CD4-positive, alpha-beta T cell treated with Interleukin-1 beta for 1 hour (primary cell): ENCODE measurements at places on chromosomes 13 and 19.

DNA sequence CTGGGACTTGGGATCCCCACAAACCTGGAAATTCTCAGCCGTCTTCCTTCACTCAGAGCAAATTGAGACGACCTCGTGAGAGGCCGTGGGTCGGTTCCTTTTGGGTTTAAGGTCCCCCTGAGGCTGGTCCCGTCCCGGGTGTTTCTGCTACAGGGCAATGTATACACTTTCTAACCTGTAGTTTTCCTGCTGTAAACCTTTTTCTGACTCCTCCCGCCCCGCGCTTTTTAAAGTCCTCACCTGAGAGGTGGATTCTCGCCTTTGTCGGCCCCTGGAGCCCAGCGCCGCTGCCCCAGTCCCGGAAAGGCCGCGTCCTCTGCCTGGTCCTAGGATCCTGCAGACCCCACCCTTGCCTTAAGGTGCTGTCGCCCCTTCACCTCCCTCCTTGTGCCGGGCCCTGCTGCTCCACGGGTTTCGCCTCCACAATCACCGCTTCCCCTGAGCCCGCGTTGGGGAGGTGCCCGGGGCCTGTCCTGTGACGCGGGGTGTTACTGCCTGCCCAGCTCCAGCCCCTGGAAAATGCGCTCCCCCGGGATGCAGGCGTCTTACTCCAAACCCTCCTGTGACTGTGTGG, 391 bp downstream of the ZNF761 start:
- no peak for DNase-seq

GRCh38 chr13:44048326-44048725, 168.6 kb downstream of the LACC1 start:
- no peak for DNase-seq

DNA sequence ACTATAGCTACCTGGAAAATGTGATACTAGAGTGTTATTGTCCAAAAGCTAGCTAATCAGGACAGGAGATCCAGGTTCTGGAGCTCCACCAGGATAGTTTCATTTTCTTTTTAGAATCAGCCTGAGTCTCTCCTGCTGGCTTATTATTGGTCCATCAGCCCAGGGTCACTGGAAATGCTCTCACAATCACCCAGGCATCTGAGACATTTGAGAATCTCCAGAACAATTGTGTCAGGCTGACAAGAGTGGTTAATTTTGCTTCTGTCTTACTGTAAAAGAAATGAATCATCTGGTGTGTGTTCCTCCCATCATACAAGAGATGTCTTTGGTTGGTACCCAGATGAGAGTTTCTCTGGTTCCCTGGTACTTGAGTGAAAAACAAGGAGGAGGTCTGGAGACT, 43.6 kb upstream of the ZNF681 start:
- DNase-seq: peak; percentile 18

DNA sequence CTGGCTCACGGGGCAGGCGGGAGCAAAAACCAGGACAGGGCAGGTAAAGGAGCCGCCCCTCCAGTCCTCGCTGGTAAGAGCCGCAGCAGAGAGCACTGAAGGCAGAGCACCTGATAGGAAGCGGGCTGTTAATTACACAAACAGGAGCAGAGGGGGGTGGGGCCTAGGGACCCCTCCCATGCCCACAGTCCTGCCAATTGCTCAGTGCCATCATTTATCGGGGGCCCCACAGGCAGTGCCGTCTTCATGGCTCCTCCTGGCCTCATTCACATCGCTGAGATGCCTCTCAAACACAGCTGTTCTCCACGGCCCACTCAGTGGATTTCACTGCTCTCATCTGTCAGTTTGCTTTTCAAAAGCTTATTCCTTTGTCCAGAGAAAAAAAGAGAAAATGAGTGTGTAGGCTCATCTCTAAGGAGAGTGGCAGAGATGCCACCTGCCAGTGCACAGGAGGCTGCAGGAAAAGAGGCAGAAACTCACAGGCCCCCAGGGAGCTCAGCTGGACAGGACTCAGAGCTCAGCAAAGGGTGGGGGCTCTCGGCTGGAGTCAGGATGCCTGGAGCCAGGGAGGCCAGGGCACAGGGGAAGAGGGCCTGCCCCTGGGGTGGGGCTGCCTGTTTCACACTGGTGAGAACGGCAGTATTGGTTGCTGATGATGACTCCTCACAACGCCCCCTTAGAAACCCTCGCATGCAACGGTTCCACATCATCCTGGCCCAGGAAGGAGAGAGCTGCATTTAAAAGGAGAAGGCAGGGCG, 174.6 kb downstream of the COL4A1 start:
- no peak for DNase-seq

DNA sequence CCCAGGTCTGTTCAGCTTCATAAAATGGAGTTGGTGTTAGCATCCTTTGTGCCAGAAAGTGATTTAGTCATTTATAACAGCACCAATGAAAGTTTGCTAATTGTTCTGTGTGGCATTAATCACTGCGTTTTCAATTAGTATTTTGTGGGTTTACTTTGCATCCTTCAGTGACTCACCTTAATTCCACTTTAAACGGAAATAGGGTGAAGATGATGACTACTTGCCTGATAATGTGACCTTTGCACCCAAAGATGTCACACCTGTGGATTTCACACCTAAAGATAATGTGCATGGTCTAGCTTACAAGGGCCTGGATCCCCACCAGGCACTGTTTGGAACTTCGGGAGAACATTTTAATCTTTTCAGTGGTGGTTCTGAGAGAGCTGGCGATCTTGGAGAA, 15.0 kb downstream of the GPATCH1 start:
- no peak for DNase-seq

DNA sequence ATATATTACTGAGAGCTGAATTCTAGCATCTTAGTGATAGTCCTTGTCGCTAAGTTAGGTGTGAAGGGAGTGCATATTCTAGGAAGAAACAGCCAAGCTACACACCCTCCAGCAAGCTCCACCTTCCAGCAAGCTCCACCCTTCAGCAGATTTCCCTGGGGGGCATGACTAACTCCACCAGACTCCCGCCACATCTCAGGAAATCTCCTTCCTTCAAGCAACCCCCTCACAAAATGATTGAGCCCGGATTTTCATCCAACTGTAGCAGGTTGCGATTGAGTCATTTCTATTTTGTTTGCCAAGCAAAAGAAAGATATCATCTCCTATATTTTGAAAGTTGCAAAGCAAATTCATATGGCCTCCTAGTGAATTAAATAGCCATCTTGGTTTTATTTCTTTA, 162.1 kb upstream of the TMTC4 start:
- DNase-seq: no peak

DNA sequence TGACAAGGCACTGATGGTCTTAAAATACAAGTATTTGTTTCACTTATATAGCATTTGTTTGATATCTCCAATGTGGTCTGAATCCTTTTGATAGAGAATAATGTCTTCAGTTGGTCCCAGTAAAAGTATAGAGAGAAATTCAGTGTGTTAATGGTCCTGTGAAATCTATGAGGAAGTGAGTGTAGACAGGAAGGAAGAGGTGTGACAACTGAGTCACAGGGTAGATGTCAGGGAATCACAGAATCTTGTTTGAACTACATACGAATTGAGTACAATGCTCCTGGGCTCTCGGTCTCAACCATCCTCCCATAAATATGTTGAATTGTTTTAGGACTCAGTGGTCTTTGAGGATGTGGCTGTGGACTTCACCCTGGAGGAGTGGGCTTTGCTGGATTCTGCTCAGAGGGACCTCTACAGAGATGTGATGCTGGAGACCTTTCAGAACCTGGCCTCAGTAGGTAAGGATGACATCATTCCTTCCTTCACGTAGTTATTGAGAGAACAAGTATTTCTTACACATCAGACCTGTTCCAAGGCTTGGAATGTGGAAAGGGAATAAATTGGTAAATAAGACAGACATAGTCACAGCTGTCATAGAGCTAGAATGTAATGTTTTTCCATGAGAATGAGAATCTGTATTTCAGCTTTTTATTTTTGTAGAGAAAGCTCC, 9.1 kb downstream of the ZNF555 start:
- DNase-seq: no peak

- DNase-seq: no peak
Measured at GRCh38 chr13:100195568-100195967, 106.7 kb downstream of the PCCA start.

- DNase-seq: no peak
Measured at GRCh38 chr19:52007451-52007805, 583 bp downstream of the ZNF615 start.

DNA sequence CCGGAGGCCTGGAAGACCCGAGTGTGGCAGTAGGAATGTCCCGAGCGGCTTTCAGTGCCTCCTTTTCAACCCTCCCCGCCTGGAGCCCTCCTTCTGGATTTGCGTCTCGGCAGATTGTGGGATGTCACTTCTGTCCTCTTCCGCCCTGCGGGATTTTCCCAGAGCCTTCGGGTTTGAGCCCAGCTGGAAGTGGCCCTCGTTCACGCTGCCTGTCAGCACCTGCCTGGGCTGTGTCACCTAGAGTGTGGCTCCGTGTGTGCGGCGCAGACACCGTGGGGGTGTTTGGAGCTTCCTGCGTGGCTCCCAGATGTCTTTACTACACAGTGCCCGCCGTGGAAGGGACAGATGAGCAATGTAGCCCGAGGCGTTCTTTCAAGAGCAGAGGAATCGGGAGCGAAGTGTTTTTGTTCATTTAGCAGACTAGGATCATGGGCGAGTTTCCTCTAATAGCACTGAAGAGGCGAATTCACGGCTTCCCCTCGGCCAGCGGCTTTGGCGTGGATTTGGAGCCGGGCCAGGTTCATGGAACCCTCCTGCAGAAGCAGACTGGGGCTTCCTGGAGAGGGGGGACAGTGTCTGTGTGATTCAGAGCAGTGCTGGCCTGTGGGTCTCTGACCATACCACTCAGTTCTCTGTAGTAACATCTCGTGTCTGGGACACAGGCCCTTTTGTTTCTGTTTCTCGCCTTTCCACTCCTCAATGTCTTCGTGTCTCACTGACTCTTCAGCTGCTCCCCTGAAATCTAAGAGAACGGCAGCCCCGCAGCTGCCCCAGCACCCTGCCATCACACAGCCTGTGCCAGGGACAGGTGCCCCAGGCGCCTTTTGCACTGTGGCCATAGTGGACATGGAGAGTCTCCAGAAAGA, 68.0 kb downstream of the KDM4B start:
- no peak for DNase-seq

- no peak for DNase-seq
Measured at GRCh38 chr13:93945621-93946020, 533.9 kb downstream of the DCT start.

DNA sequence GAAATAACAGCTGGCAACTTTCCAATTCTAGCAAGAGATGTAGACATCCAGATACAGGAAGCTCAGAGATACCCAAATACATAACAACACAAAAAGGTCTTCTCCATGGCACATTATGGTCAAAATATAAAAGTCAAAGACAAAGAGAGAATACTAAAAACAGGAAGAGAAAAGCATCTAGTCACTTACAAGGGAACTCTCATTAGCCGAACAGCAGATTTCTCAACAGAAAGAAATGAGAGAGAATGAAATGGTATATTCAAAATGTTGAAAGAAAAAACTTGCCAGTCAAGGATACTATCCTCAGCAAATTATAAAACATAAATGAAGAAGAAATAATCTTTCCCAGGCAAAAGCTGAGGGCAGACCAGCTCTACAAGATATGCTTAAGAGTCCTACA, 12.4 kb downstream of the ZNF780A start:
- no peak for DNase-seq

DNA sequence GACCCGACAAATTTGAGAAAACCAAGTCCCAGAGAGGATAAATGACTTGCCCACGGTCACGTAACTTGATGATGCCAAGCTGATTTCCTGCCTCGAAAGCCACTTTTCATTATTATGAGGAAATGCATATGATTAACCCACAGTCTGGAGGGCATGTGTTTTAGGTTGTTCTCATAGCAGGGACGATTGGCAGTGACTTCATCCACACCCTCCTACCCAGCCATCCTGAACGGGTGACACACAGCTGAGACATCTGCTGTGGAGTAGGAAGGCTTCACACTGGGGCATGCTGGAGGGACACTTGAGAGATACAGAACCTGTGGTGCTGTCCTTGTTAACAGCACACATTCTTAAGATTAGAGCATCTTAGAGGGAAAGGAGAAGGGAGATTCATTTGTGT, 65.4 kb upstream of the WDFY2 start:
- DNase-seq: no peak

- DNase-seq: no peak
Measured at GRCh38 chr13:50589651-50590054, 253.8 kb downstream of the DLEU7 start.

DNA sequence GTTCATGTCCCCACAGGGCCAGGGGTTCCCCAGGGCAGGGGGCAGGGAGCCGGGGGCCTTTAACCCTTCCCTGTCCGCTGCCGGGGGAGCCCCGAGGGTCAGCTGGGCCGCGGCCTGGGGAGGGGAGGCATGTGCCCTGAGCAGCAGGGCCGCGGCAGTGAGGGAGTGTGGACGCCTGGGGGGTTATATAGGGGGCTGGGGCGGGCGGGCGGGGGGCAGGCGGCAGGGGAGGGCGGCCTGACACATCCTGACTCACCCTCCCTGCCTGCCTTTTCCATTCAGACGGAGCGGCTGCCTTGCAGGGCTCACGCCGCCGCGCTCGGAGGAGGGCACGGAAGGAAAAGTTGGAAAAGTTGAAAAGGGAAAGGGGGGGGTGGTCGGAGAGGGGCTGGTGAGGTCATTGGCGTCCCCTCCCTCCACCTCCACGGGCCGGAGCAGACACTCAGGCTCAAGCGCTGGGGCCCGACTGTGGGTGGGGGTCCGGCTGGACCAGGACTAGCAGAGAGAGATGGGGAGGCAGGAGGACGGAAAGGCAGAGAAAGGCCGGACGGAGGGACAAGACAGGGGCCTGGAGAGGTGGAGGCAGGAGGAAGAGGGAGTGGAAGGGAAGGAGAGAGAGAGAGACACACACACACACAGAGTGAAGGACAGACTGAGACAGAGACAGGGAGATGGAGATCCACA, at the start of gene IL11:
Gene IL11, minus strand, starts transcription at position 159 of the 684 bp plus-strand sequence. Its CDS starts 153 bp downstream, at position 6.
- DNase-seq: no peak

- no peak for DNase-seq
Measured at GRCh38 chr13:49185264-49185663, 34.9 kb upstream of the MLNR start.

GRCh38 chr19:29945017-29945416, 3.0 kb downstream of the URI1 start:
- DNase-seq: no peak

DNA sequence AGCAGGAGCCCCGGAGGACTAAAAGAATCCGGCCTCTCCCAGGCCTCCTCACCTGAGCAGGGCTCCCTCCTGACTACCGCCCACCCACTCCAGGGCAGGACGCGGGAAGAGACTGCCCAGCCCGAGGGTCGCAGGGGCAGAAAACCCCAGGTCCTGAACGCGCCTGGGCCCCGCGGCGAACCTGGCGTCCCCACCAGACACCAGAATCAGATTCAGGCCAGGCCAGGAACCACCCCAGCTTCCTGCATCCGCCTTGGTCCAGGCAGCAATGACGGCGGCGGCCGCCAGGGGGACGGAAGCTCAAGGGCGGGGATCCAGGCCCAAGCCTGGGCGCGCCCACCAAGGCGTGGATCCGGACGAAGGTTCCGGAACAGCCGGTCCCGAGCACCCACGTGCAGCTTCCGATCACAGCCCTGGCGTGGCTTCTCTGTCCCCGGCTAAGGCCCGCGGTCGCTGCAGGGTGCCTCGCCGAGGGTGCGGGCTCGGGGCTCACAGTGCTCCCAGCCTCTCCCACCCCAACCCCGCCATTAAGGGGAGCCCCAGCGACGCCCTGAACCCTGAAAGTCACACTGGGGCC, 3.6 kb downstream of the LGALS7 start:
- DNase-seq: peak; percentile 90
